ENCODE measurements at places on chromosomes 2 and 18. TPM values are rescaled to one million over a fixed set of nuclear protein-coding genes. Genes with fewer than 3 reads are reported as not detected.
A peak's percentile ranks its signal among the peaks of the same experiment; 100 is the strongest.

GRCh38 chr2:73925033-73925704 lies 1.5 kb upstream of the DGUOK start:
- no peak for DNase-seq

GRCh38 chr2:201357221-201357620 lies at the start of gene FLACC1:
FLACC1 (minus strand) TSS chr2:201357345; CDS start chr2:201351404, 5,941 bp downstream.
- peak; percentile 56 for DNase-seq

DNA sequence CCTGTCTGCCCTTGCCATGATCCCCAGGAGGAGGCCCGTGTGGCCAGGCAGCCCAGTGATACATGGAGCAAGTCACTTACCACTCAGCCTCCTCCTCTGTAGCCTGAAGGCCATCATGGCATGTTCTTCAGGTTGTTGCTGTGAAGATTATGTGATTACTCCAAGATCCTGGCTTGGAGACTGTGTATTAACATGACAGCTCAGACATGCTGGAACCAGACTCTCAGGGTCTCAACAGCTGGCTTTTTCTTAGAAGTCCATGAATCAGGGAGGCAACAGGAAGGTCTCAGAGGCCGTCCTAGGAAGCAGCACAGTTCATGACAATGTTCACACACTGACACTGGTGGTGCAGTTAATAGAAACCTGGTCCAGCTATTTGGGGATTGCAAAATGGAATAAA lies 158.6 kb upstream of the TWIST2 start:
- DNase-seq, result no peak

DNA sequence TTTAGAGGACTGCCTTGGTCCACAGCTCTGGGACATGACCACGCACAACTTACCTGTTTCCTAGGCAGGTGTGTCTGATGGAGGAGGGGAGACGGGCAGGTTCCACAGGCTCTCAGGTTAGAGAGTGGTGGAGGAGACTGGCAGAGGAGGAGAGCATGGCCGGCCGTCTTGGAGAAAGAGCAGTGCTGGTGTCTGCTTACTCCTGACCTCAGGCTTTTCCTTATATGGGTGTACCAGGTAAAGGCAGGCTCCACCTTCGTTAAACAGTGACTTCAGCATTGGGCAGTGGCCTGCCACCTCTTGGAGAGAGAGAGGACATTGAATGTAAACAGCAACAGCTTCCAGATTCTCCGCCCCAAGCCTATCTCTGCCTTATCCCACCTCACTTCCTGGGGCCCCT lies at the start of gene CAPN13:
Gene CAPN13, minus strand, starts transcription at position 198 of the 400 bp plus-strand sequence. CDS start 20,121 bp downstream, outside the sequence.
- DNase-seq, result peak; percentile 87

GRCh38 chr2:241944821-241945220 lies 75.3 kb downstream of the RTP5 start:
- no peak for DNase-seq

GRCh38 chr2:121006743-121007489 lies 271.2 kb downstream of the GLI2 start:
- DNase-seq, result no peak

GRCh38 chr18:63908858-63909257 lies 1.1 kb downstream of the SERPINB10 start:
- no peak for DNase-seq

DNA sequence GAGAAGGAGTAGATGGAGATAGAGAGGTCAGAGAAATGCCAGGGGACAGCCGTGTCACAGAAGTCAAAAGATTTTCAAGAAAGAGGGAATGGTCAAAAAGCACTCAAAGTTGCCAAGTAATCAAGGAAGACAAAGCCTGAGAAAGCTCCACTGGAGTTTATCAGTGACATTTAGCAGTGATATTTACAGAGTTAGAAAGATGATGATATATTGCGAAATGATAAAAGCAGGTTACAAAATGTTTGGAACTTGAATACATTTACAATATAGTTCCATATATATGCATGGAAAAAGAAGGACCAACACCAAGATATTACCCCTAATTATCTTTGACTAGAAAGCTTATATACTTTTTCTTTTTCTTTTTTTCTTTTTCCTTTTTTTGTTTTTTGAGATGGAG lies 20.4 kb downstream of the ZNF2 start:
- no peak for DNase-seq

The LYPD1 gene
- 0.81 TPM for polyA plus RNA-seq
